ENCODE measurements at places on chromosomes 6 and 20.

- DNase-seq, result no peak
Measured at GRCh38 chr20:20765696-20766365, 53.4 kb upstream of the RALGAPA2 start.

GRCh38 chr6:159978291-159979135, 9.6 kb downstream of the IGF2R start:
- no peak for DNase-seq

DNA sequence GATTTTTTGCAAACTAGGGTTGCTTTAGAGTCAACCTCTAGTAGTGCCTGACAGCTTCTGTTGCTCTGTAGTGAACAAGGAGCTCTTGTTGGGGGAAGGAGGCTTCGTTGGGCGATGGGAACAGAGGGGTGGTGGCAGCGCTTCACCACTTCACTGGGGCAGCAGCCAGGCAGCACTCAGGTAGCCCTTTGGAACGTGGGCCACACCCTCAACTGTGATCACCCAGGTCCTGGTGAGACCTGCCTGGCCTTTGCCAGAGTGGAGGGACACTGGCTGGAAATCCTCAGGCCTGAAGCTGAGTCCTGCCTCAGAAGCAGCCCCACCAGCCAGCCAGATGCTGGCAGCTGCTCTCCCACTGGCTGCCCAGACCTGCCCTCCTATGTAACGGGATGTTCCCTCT, 10.4 kb upstream of the EDN3 start:
- DNase-seq, result no peak

GRCh38 chr6:131635384-131636340, 1.4 kb upstream of the ENPP3 start:
- no peak for DNase-seq

DNA sequence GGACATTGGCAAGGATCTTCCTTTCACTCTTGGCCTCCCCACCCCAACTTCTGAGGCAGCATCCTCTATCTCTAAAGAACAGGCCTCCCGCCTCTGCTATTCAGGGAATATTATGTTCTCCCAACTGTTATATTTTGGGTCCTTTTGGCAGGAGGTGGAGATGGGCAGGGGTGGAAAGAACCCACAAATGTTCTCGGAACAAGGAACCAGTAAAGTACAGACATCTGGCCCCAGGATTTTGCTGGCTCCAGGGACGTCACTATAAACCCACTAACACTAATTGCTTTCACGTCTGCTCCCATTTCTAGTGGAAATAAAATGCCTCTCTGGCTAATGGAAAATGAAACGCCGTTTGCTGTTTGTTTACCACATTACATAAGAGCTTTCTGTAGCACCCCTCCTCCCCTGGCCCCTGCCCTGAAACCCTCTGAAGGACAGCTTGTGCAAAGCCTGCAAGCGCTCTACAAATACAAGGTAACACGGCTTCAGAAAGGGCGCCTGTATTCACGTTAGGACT, 77.7 kb upstream of the TBC1D7 start:
- DNase-seq, result no peak

- peak; percentile 70 for DNase-seq
Measured at GRCh38 chr6:31401403-31401802, 2.0 kb upstream of the MICA start.

- no peak for DNase-seq
Measured at GRCh38 chr20:49724408-49725223, 10.9 kb upstream of the B4GALT5 start.

DNA sequence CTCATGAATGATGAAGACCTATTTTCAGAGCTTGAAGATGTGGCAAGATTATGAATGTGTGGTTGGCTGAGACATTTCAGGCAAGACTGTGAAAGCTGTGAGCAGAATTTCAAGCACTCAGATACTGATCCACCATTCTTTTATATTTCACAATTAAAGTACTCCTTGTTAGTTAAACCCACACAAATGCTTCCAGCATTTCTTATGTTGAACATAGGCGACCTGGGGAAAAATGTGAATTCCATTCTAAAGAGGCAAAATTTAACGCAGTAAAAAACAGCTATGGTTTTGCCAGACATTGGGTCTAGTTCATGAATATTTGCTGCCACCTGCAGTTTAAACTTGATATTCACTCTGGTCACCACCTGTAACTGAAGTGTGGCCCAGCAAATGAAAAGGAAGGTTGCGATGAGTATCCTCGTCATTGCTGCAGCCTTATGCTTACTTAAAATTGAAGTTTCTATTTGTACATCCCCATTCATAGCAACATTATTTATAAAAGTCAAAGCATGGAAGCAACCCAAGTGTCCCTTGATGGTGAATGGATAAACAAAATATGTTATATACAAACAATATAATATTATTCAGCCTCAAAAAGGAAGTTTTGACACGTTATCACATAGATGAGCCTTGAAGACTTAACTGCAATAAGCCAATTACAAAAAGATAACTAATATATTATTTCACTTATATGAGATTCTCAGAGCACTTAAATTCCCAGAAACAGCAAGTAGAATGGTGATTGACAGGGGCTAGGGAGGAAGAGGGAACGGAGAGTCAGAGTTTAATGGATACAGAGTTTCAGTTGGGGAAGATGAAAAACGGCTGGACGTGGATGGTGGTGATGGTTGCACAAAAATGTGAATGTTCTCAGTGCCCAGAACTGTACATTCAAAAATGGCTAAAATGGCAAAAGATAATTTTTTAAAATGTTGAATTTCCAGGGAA, 32.4 kb upstream of the FAM184A start:
- peak; percentile 26 for DNase-seq

DNA sequence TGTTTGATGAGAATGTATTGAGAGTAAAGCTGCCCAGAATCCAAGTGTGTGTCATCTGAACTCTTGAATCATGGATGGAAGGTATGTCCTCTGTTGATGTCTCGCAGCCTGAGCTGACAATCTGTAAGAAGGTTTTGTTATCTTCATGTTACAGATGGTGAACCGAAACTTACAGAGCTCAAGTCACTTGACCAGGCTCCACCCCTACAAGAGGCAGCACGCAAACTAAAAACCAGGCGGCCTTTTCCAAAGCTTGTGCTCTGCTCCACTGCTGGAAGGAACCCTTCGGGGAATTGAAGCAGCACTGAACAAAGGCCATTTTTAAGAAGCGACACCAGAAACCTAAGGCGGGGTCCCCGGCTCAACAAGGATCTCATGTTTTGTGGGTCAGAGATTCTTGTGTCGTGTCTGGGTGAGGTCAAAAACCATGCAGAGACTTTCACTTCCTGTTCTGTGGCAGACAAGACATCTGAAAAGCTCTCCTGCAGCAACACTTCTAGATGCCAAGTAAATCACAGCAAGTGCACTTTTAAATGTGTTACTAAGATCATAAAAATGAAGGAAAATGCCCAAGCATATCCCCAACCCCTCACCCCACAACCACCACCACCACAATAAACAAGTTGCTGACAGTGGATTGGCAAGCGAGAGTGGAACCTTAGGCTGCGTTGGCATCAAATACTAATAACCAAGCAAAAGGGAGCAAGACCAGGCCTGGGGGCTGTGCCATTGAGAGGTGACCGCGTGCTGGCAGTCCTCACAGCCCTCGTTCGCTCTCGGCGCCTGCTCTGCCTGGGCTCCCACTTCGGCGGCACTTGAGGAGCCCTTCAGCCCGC, 27.3 kb downstream of the NQO2 start:
- DNase-seq, result no peak

GRCh38 chr6:148800536-148800935, 53.7 kb downstream of the UST start:
- DNase-seq, result peak; percentile 14

GRCh38 chr6:87366072-87366827, 21.6 kb downstream of the C6orf163 start:
- DNase-seq, result no peak

GRCh38 chr6:47023573-47023972, 18.6 kb downstream of the ADGRF1 start:
- DNase-seq, result no peak

GRCh38 chr6:138977242-138977641, 10.8 kb downstream of the REPS1 start:
- DNase-seq, result no peak

DNA sequence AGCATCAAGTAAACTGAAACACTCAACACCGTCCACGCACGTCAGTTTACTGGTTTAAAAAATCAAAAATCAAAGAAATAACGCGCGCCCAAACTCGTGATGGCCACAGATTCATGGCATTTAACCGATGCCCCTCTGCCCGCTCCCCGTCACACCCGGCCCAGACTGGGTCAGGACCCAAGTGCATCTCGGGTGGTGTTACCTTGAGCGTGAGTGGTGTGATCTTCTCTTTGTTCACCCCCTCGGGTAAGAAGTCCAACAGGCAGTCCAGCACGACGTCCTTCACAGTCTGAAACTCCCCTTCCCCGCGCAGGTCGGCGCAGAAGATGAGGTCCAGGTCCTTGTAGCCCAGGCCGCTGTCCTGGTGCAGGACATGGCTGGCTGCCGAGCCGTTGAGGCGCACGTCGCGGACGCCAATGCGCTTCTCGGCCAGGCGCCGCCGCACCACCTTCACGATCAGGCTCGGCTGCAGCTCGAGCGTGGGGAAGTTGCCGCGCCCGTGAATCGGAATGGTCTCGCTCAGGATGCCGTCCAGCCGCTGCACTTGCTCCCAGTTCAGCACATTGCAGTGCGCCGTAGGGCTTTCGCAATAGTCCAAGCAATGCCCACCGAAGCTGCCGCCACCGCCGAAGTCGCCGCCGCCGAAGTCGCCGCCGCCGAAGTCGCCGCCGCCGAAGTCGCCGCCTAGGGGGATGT, 945 bp downstream of the TENT5A start:
- no peak for DNase-seq

GRCh38 chr6:38170666-38171355, 351.3 kb downstream of the ZFAND3 start:
- DNase-seq, result no peak

- no peak for DNase-seq
Measured at GRCh38 chr20:61802721-61803311, 262.9 kb downstream of the TAF4 start.

DNA sequence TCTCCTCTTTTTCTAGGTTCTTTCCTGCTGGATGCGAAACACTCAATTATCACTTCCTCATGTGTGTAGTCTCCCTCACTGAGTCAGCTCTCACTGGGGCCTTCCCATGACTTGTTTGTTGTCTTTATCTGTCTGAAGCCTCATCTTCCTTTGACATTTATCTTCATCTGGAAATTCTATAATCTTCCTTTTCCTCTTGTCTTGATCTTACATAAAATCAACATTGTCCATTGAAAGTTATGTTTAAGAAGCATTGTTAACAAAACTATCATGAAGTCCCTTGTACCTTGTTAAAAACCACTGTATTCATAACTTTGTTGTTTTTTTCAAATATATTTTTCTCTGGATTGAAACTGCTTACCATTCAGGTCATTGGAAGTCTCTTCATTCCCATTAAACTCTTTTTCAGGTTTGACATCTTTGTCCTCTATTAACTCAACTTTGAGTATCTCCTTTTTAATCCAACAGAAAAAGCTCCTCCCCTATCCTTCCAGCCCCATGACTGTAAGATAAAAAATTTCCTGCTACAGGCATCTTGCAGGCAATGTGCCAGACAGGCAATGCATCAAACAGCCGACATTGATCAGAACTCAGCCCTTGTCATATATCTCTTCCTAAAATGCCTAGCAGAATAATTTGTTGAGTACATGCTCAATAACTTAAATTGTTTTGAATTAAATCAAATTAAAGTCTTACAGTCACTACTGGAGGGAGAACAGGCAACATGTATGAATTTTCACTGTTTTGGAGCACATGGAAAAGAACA, 34.8 kb downstream of the MYLIP start:
- peak; percentile 31 for DNase-seq

DNA sequence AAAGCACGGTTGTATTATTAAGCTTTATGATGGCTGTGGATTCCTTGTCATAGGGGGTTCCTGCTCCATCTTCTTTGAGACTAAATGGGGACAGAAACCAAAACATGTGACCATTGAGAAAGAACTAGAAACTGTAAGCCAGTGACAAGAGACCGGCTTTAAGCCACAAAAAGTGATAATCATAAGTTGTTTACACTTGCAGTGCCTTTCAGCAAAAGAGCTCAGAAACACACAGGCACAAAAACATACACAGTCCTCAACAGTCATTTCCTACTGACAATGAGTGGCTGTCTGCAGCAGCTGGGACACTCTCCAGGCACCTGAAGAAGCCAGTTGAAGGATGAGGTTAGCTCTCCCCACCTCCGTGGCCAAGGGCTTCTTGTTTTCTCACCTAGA, 20.0 kb upstream of the UBE2J1 start:
- DNase-seq, result no peak

GRCh38 chr6:159168536-159169192, 536 bp upstream of the FNDC1 start:
- DNase-seq, result no peak

GRCh38 chr6:12572896-12573827, 143.4 kb upstream of the PHACTR1 start:
- peak; percentile 99 for DNase-seq

DNA sequence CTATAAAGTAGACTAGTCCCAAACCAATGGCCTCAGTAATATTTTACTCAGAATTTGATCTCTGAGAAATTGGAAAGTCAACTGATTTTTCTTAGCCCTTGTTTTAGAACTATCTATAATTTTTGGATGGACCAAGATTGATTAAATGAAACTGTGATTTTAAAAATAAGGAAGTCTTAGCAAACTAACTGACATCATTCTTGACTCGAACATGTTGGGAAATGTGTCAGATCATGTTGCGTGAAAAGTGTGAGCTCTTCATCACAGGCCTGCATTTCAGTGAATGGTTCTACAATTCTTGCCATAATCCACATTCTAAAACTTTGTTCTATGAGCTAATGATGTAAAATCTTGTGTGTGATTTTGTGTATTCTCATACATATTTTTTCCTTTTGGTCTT, 11.0 kb downstream of the TNFAIP3 start:
- DNase-seq, result no peak

- DNase-seq, result no peak
Measured at GRCh38 chr6:14660806-14661579, 543.4 kb downstream of the CD83 start.

- no peak for DNase-seq
Measured at GRCh38 chr6:44665683-44666082, 278.2 kb downstream of the CDC5L start.

- DNase-seq, result no peak
Measured at GRCh38 chr6:162408826-162409535, 318.6 kb downstream of the PRKN start.

DNA sequence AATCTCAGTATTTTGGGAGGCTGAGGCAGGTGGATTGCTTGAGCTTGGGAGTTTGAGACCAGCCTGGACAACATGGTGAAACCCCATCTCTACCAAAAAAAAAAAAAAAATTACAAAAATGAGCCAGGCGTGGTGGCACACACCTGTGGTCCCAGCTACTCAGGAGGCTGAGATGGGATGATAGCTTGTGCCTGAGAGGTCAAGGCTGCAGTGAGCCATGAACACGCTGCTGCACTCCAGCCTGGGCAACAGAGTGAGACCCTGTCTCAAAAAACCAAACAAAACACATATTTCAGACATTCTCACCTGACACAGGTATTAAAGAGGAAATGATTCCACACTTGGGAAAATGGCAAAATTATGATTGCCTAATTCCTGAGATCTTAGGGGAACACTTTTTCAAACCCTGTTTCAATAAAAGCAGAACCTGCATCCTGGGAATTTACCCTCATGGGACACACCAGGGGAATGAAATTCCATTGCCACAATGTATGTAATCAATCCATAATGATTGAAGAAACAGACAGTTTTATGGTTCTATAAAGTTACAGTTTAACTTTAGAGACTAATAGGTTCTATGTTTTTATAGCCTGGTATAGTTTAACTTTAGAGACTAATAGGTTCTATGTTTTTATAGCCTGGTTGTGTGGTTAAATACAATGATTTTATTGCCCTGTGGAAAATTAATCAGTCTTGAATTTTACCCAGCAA, 29.6 kb upstream of the DNAAF9 start:
- DNase-seq, result no peak

All from HS-27A (cell line).